GM19239 (cell line): ENCODE measurements at places on chromosomes 16 and 17.

DNA sequence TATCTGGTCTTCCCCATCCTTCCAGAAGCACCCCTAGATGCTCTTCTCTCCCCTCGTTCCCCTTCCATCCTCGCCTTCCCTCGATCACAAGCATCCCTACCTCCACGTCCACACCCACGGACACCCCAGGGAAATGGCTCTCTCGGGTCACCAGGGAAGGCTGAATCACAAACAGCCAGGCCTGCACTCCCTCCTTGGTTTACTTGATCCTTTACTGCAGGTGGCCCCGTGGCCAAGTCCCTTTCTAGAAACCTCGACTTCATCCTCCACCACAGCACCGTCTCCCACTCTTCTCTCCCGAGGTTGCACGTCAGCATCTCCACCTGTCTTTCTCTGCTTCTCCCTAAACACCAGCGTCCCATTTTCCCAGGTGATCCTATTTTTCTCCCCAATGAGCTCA lies 6.5 kb upstream of the RBFOX3 start:
- no peak for DNase-seq

- no peak for DNase-seq
Measured at GRCh38 chr17:59498530-59499307, 66.7 kb upstream of the DHX40 start.

GRCh38 chr17:50781167-50781566 lies 13.8 kb upstream of the ANKRD40CL start:
- DNase-seq = no peak

DNA sequence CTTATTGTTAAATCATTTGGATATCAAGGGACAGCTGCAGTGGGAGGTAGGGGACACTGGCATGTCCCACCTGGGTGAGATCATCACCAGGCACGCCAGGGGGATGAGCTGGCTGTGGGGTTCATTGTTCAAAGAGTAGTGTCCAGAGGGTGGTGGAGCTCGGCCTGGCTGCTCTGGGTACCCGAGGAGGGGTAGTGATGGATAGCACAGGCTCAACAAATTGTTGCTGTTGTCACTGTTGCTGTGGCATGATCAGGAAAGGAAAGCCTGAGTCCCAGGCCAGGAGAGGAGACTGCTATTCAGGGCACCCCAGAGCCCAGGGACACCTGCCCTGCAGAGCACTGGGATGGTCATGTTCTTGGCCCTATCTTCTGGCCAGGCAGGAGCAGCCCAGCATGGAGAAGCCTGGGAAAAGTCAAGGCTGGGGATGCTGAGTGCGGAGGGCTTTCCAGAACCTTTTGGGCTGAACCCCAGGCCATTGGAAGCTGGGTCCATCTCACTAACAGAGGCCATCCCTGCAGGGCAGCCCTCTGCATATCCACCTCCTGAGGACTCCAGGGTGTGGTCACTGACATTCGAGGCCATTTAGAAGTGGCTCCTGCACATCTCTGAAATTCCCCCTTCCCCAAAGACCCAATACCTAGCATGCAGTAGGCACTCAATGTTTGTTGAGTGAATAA lies 12.1 kb downstream of the BEAN1 start:
- no peak for DNase-seq

DNA sequence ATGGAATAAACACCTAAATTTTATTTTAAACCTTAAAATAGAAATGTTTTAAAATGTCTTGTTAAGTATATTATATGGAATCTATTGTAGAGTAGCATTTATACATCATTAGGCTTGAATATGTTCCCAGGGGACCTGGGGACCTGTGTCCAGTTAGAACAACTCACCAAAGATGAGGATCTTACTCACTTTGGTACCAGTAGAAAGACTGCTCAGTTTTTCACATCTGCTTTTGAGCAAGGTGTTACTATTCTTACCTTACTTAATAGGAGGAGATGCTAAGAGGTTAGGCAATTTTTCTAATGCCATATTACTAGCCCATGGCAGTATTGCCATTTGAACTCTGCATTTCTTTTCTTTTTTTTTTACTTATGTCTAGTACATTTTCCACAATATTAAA lies 14.7 kb downstream of the STXBP4 start:
- DNase-seq = no peak

GRCh38 chr16:82281544-82281943 lies 111.5 kb upstream of the MPHOSPH6 start:
- no peak for DNase-seq

GRCh38 chr16:50195276-50195675 lies 42.2 kb downstream of the TENT4B start:
- no peak for DNase-seq

DNA sequence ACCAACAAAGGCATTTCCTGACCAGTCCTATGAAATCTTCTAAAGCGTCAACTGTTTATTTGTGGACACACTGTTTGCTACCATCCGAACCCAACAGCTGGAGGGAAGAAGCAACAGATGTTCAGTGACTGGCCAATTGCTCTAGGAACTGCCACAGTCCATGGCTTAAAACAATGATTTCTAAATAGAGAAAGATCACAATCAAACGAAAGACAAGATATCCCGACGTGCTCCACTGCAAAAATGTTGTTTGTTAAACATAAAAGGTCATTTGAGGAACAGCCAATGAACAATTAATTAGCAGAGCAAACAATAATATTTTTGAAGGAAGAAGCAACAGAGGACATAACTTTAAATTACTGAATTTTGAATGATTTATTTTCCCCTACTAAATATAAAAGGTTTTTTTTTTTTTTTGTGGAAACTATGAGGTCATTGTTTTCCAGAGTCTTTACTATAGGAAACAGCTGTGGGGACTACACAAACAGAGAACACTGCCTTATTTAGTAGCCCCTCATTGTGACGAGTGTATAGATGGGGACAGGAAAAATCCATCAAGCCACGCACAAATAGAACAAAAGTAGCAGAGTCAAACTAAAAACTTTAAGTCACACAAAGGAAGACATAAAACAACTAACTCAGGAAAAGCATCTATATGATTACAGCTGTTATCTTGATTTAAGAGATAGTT lies 17.2 kb downstream of the USP31 start:
- no peak for DNase-seq

DNA sequence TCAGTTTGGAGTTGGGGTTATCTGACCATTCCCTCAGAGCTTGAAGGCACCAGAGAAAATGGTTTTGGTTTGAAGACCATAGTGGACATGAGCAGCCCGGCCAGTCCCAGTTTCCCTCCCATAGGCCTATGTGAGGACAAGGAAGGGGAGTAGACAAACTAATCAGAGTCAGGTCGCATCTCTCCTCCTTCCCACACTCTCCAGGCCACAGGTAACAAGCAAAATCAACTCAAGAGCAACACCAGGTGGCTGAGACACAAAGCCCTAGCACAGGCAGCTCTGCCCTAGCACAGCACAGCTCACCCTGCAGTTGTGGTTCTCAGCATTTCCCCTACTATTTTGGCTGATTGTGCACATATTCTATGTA lies 7.2 kb downstream of the SUPT4H1 start:
- DNase-seq = no peak

- DNase-seq = no peak
Measured at GRCh38 chr17:63634163-63634562, 11.9 kb downstream of the MAP3K3 start.

DNA sequence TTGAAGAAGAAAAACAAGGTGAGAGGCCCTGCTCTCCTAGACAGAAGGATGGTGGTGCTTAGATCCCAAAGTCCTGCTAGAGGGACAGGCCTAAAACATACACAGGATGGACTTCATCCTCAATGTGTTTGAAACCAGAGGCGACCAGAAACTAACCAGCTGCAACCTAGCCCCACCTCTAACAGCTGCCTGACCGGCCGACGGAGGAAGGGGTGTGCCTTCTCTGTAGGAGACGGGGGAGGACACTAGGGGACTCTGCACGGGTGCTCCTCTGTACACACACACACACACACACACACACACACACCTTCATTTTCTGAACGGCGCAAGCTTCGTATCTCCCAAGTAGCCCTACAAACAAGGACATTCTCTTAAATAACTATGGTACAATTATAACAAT lies 24.3 kb upstream of the PITPNM3 start:
- no peak for DNase-seq

GRCh38 chr17:57495771-57496170 lies 239.4 kb downstream of the MSI2 start:
- DNase-seq = no peak

DNA sequence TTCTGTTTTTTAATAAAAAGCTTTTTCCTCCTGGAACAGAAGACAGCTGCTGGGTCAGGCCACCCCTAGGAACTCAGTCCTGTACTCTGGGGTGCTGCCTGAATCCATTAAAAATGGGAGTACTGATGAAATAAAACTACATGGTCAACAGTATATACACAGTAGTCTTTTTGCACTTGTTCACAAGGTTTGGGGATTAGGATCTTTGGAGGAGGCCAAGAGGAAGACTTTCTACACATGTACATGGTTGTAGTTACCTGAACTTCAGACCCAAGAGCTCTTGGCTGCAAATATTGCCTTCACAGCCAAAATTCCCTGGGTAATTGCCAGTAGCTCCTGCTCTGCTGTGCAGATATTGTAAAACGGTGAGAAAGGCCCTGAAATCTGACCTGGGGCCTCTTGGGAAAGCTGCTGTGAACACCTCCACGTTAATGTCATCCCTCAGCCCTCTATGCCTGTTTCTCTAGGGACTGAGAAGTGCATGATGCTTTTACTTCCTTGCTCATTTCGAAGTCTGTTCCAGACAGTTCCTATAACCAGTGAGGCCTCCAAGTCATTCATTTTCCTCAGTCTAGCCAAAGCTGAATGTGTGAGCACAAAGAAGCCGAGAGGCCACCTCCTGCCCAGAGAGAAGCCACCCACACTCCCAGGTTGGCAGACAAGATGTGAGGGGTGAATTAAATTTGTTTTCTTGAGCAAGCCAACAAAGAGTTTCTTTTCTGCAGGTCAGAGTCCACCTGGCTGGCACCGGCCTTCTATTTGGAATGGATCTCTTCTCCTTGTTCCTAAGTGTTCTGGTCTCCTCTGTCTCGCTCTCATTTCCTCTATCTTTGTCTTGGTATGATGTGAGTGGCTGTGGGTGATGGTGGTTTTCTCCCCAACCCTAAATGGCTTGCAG lies 15.9 kb downstream of the ANKRD40 start:
- DNase-seq = no peak

- no peak for DNase-seq
Measured at GRCh38 chr17:18958611-18959010, 6.6 kb downstream of the SLC5A10 start.

DNA sequence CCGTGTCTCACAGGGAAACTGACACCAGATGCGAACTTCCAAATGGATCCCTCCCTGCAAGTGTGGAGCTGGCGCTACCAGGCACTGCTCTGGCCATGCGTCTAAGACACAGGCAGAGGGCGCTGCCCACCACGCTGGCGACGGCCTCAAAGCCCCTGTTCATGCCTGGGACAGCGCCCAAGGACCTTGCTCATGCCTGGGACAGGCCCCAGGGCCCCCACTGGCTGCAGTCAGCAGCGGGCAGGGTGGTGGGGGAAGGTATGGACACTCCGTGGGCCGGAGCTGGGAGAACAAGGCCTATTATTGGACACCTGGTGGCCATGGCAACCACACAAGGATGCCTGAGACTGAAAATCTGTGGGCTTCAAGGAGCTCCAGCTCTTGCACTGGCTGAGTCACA lies 8.8 kb downstream of the ZG16B start:
- peak; percentile 65 for DNase-seq

- no peak for DNase-seq
Measured at GRCh38 chr16:88066680-88067529, 115.7 kb downstream of the BANP start.

GRCh38 chr17:34366529-34367107 lies 3.6 kb upstream of the CCL1 start:
- no peak for DNase-seq

- DNase-seq = no peak
Measured at GRCh38 chr17:60447375-60447774, 25.1 kb downstream of the CHCT1 start.

- peak; percentile 58 for DNase-seq
Measured at GRCh38 chr16:57999971-58000705, at the start of gene ZNF319. TSS of gene ZNF319 (minus strand) at chr16:58000672. CDS start at chr16:57998265, 2,407 bp downstream.

- no peak for DNase-seq
Measured at GRCh38 chr16:65313936-65314626, 192.2 kb upstream of the CDH11 start.

DNA sequence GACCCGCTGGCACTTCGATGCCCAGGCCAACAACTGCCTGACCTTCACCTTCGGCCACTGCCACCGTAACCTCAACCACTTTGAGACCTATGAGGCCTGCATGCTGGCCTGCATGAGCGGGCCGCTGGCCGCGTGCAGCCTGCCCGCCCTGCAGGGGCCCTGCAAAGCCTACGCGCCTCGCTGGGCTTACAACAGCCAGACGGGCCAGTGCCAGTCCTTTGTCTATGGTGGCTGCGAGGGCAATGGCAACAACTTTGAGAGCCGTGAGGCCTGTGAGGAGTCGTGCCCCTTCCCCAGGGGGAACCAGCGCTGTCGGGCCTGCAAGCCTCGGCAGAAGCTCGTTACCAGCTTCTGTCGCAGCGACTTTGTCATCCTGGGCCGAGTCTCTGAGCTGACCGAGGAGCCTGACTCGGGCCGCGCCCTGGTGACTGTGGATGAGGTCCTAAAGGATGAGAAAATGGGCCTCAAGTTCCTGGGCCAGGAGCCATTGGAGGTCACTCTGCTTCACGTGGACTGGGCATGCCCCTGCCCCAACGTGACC lies 5.0 kb downstream of the WFIKKN2 start:
- DNase-seq = no peak

DNA sequence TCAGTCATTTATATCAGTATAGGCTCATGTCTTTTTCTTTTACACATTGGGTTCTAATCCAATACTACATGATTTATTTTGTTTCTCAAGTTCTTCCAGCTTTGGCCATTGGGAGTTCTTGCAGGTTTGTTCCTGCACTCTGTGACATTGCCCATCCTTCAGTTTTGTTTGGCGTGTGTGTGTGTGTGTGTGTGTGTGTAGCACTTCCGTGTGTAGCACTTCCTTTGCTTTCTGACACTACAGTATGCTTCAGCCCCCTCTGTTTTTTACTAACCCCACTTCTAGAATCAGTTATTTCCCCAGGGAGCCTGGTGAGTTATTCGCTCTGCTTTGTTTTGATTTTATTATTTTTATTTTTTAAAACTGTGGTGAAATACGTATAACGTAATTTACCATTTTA lies 75.6 kb upstream of the LGALS9 start:
- no peak for DNase-seq

- DNase-seq = peak; percentile 93
Measured at GRCh38 chr17:50560185-50560824, at the start of gene CACNA1G. TSS of gene CACNA1G (plus strand) at chr17:50560715. CDS start at chr17:50561460, 745 bp downstream.

DNA sequence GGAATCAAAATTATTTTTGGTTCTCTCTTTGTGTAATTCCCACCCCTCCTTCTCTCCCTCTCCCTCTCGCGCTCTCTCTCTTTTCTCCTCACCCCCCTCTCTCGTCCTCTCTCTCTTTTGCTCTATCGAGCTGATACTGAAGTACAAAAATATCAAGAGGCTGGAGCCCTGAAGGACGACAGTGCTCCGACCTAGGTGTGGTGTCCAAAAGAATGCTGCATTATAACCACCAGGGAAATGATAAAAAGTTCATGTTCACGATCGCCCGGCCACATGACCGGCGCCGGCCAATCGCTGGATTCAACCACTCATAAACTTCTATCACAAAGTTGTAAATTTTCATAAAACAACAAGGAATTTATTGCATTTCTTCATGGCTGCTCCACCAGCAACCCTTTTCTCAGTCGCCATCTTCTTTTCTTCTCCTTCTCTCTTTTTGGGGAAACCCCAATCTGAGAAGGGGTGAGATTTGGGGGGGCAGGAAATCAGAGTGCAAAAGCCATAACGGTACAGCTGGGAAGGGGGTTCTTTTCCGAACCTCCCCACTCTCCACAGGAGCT lies at the start of gene HOXB6:
TSS of gene HOXB6 (minus strand) at position 217 of the 560 bp plus-strand sequence. CDS start 6,836 bp downstream, outside the sequence.
- no peak for DNase-seq

GRCh38 chr17:70661342-70662222 lies 492.2 kb downstream of the KCNJ2 start:
- DNase-seq = no peak
